ENCODE measurements at places on chromosomes 4 and X.

- no peak overlapping the region for H3K27ac ChIP-seq
- peaks cover 10% of the 10 kb centered on the region for H3K27me3 ChIP-seq
- no peak for DNase-seq
- H3K4me1 ChIP-seq: no peaks in the 10 kb centered on the region
- H3K4me3 ChIP-seq: no peak overlapping the region
Observed at GRCh38 chr4:84389406-84389805, 109.7 kb downstream of the NKX6-1 start.

DNA sequence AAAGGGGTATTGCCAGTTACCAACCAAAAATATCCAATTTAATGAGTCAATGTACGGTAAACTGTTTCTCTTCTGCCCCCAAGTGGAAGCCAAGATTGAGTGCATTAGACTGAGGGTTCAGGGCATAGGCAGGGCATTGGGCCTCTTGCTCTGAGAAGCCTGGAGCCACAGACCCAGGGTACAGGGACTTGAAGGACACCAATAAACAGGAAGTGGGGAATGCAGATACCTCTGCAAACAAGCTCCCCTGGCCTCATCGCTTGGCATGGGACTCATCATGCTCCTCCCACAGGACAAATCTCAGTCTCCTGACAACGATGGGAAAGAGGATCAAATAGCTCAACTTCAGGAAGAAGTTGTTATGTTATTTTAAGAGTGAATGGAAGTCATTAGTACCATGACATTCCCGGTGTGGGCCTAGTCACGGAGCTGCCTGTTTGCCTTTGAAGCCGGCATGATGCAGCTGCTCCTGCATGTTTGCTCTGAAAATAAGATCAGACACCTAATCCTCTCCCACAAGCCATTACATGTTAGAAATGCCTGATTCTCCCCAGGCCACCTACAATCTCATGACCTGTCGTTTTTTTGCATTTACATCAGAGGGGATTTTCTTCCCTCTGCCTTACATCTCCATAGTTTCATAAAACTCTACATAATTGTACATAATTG is 224.2 kb downstream of the RCHY1 start:
- no peak overlapping the region for H3K27ac ChIP-seq
- no peak for DNase-seq
- H3K4me1 ChIP-seq: no peaks in the 10 kb centered on the region

GRCh38 chr4:15976456-15977447 is 13.8 kb upstream of the FGFBP2 start:
- no peaks in the 10 kb centered on the region for H3K4me1 ChIP-seq
- DNase-seq: no peak
- no peak overlapping the region for H3K4me3 ChIP-seq
- no peak overlapping the region for H3K27ac ChIP-seq
- H3K27me3 ChIP-seq: peaks cover 62% of the 10 kb centered on the region

DNA sequence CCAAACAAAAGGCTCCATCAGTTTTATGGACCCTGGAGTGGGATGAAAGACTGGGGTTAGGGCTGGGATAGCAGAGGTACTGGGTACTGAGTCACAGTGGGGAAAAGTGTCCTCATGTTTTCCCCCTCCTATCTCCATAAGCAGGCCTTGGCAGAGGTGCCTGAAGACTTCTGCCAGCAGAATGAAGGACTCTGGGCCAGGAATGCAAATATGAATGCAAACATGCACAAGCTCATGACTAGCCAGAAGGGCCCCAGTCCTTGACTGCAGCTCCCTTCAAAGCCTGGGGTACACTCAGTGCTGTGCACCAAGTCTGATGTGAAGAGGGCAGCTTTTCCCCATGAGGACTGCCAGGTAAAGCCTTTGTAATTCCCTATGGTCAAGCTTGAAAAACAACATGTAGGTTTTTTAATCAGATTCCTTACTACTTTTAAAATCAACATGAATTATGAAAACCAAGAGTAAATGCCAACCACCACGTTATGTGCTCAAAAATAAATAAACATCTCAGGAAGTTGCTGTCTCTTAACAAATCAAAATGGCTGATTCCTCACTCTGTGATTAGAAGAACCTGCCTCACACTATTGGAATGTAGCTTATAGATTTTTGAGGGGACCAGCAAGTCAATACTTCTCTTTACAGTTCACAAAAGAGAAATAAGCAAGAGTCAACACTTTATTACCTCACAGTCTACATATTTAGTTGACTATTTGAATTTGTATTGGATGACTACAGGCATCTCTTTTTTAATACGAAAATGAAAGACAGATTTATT is 1512.0 kb downstream of the ARAP2 start:
- no peaks in the 10 kb centered on the region for H3K4me1 ChIP-seq

DNA sequence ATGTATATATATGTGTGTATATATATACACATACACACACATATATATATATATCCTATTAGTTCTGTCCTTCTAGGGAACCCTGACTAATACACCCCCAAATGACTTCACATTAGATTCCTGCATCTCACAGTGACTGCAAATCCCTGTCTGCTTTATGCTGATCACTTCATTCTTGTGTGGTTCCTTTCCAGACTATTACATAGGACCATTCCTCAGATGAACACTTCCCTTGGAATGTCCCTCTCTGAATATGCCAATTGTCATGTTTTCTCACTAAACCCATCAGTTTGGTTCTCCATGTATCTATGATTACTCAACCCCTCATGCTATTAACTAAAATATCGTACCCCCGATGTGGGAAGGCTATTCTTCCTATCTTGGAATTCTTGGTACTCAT is 605.2 kb upstream of the NR3C2 start:
- no peak for DNase-seq
- no peaks in the 10 kb centered on the region for H3K36me3 ChIP-seq
- H3K4me3 ChIP-seq: no peak overlapping the region
- peaks cover 5% of the 10 kb centered on the region for H3K27me3 ChIP-seq

DNA sequence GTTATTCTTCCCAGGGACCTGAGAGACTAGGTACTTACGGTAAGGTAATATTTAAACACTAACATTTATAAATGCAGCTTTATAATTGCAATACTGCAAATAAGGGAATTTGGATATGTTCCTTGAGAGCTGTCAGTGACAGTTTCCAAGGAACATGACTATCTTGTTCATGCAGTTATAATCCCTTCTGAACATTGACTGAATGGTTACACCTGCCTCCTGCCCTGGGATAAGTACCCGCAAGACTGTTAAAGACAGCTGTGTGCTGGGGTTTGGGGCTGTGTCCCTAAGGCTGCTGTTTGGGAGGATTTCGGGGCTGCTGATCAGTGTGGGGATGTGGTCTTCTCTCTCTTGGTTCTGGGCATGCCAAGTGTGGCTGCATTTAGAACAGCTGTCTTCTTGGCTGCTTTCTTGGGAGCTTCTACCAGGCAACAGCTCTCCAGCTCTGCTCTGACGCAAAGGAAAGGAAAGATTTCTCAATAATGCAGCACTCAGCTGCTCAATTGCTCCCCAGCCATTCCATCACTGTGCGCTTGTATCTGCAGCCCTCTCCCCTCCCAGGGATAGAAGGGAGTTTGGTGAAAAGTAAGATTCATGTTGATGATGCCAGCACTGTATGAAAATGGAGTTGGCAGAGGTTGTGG is 298.8 kb upstream of the TAPT1 start:
- no peaks in the 10 kb centered on the region for H3K36me3 ChIP-seq
- H3K27me3 ChIP-seq: no peaks in the 10 kb centered on the region
- DNase-seq: no peak
- H3K4me1 ChIP-seq: no peaks in the 10 kb centered on the region
- no peak overlapping the region for H3K4me3 ChIP-seq

- DNase-seq: no peak
- no peak overlapping the region for H3K4me3 ChIP-seq
- H3K4me1 ChIP-seq: peaks cover 5% of the 10 kb centered on the region
- H3K36me3 ChIP-seq: no peaks in the 10 kb centered on the region
- H3K27ac ChIP-seq: no peak overlapping the region
Observed at GRCh38 chr4:1116838-1117237, 3.5 kb upstream of the RNF212 start.

DNA sequence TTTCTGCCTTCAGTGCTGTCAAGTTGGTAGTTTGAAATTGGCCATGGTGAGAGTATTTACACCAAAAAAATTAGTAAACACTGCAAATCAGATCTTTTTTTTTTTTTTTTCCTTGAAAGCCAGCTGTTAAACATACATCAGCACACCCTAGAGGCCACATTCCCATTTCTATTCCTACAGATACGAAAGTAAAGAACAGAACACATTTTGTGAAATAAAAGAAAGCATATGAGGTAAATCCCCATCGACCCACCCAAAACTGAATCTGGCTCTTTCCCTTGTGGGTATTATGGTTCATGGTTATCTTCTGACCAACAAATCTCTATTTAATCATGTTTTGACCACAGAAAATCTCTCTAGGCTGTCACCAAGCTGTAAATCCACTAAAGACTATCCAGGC is 41.8 kb upstream of the AP1AR start:
- no peak overlapping the region for H3K4me3 ChIP-seq
- peaks cover 11% of the 10 kb centered on the region for H3K36me3 ChIP-seq
- H3K27ac ChIP-seq: no peak overlapping the region
- peaks cover 6% of the 10 kb centered on the region for H3K4me1 ChIP-seq
- no peaks in the 10 kb centered on the region for H3K27me3 ChIP-seq

GRCh38 chrX:27186671-27187070 is 276.5 kb downstream of the PPP4R3C start:
- no peak overlapping the region for H3K4me3 ChIP-seq
- no peaks in the 10 kb centered on the region for H3K27me3 ChIP-seq
- DNase-seq: no peak
- no peaks in the 10 kb centered on the region for H3K36me3 ChIP-seq
- no peaks in the 10 kb centered on the region for H3K4me1 ChIP-seq
- no peak overlapping the region for H3K27ac ChIP-seq

- no peak for DNase-seq
- H3K4me3 ChIP-seq: no peak overlapping the region
- H3K4me1 ChIP-seq: no peaks in the 10 kb centered on the region
- H3K27ac ChIP-seq: no peak overlapping the region
Observed at GRCh38 chr4:110733901-110734300, 111.0 kb upstream of the PITX2 start.

DNA sequence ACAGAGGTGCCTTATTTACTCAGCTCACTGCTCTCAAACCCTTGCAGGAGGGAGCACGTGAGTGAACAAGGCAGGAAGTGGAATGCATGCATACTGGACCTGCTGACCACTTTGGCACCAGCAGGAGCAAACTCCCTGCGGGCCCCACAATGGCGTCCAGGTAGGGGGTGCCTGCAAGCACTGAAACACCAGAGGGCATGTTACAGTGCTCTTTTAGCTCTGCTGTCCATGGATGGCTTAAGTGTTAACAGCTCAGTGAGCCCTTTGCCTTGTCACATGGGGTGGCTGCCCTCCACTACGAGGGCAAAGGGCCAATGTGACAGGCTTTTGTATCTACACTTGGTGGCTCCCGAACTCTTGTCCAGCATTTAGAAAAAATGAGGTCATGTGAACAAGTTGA is 199.5 kb upstream of the UGT8 start:
- H3K4me1 ChIP-seq: peaks cover 13% of the 10 kb centered on the region
- no peak for DNase-seq
- no peak overlapping the region for H3K27ac ChIP-seq

- DNase-seq: no peak
- H3K36me3 ChIP-seq: peaks cover 2% of the 10 kb centered on the region
- H3K4me3 ChIP-seq: peak overlapping the region; percentile 59
- H3K27ac ChIP-seq: peak overlapping the region; percentile 67
Observed at GRCh38 chrX:119667111-119667878, 25.7 kb downstream of the SEPTIN6 start.

DNA sequence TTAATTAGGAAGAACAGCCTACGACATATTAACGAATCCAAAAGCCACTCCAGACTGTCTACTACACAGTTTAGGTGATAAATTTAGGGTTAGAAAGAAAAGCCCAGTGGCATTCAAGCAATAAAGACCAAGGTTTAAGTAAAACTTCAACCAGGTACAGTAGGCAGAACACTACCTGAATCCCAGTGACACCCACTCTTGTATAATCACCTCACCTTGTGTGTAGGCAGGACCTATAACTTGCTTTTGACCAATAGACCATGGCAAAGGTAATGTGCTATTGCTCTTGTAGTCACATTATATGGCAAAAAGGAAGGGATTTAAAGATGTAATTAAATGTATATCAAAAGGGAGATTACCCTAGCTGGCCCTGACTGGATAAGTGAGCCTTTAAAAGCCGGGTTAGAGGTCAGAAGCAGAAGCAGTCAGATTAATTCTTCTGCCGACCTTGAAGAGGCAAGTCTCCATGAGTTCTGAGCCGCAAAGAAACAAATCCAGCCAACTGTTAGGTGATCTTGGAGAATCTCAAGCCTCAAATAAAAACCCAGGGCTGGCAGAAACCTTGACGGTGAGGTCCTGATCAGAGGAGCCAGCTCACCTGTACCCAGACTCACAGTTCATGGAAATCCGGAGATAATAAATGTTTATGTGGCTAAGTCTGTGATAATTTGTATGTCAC is 8.8 kb downstream of the FSTL5 start:
- DNase-seq: no peak
- no peaks in the 10 kb centered on the region for H3K27me3 ChIP-seq
- no peak overlapping the region for H3K27ac ChIP-seq
- no peak overlapping the region for H3K4me3 ChIP-seq
- H3K36me3 ChIP-seq: no peaks in the 10 kb centered on the region
- H3K4me1 ChIP-seq: no peaks in the 10 kb centered on the region

GRCh38 chr4:7753271-7753670 is 186.4 kb downstream of the AFAP1 start:
- H3K36me3 ChIP-seq: no peaks in the 10 kb centered on the region
- no peak for DNase-seq
- H3K4me3 ChIP-seq: no peak overlapping the region
- H3K4me1 ChIP-seq: peaks cover 15% of the 10 kb centered on the region
- H3K27ac ChIP-seq: peak overlapping the region; percentile 14
- no peaks in the 10 kb centered on the region for H3K27me3 ChIP-seq

GRCh38 chrX:107716118-107716684 is 59.4 kb downstream of the TSC22D3 start:
- H3K4me1 ChIP-seq: peaks cover 37% of the 10 kb centered on the region
- peaks cover 3% of the 10 kb centered on the region for H3K36me3 ChIP-seq
- peak overlapping the region; percentile 93 for H3K4me3 ChIP-seq
- peak overlapping the region; percentile 96 for H3K27ac ChIP-seq
- no peaks in the 10 kb centered on the region for H3K27me3 ChIP-seq

DNA sequence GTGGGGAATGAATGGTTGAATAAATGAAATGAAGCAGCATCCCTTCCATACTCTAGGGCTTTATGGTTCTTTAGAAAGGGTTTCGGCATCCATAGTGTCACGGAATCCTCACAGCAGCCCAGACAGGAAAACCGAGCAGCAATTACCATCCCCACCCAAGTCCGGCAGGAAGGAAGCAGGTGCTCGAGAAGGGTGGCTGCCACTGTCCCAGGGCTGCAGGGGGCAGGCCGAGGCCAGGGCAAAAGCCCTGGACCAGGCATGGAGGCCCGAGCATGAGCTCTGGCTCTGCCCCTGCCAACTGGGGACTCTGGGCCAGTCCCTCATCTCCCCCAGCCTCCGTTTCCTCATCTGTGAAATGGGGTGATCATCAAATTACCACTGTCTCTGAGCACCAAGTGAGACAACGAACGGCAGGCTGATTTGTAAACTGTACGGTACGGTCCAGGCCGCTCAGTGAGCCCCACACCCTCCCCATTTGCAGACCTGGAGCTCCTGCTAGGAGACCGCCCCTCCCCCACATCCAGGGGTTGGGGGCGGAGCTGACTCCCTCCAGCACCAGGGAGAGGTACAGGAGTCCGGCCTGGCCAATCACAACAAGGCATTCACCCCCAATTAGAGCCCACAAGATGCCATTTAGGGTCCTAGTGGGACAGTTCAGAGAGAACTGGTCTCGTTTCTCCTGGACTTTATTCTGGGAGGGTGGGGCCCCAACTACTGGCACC is 100.4 kb downstream of the WFS1 start:
- H3K27ac ChIP-seq: no peak overlapping the region
- no peaks in the 10 kb centered on the region for H3K4me1 ChIP-seq
- H3K4me3 ChIP-seq: no peak overlapping the region
- H3K36me3 ChIP-seq: no peaks in the 10 kb centered on the region
- peaks cover 31% of the 10 kb centered on the region for H3K27me3 ChIP-seq

GRCh38 chrX:25519258-25519657 is 503.5 kb upstream of the ARX start:
- no peak for DNase-seq
- no peaks in the 10 kb centered on the region for H3K27me3 ChIP-seq
- H3K4me3 ChIP-seq: no peak overlapping the region
- H3K4me1 ChIP-seq: no peaks in the 10 kb centered on the region
